ENCODE measurements at places on chromosomes 16 and 17.

DNA sequence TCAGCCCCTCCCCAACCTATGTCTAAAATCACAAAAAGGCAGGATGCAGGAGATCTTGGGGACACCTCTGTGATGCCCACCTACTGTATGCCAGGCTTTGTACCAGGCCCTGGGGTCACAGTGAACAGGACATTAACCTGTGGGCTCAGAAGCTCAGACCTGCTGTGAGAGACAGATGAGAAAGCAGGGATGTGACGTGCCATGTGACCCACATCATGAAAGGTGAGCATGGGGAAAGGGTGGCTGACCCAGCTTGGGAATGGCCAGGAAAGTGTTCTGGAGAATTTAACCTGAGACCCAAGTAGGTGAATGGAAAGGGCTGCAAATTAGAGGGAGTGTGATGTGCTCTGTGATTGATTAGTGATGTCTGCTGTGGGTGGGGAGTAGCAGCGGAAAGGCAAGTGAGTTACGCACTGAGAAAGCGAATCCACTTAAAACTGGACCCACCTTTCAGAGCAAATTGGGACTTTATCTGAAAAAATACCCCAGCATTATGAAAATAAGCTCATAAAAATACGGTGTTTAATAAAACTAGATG is 132.2 kb downstream of the IRF8 start:
- no peak for DNase-seq

DNA sequence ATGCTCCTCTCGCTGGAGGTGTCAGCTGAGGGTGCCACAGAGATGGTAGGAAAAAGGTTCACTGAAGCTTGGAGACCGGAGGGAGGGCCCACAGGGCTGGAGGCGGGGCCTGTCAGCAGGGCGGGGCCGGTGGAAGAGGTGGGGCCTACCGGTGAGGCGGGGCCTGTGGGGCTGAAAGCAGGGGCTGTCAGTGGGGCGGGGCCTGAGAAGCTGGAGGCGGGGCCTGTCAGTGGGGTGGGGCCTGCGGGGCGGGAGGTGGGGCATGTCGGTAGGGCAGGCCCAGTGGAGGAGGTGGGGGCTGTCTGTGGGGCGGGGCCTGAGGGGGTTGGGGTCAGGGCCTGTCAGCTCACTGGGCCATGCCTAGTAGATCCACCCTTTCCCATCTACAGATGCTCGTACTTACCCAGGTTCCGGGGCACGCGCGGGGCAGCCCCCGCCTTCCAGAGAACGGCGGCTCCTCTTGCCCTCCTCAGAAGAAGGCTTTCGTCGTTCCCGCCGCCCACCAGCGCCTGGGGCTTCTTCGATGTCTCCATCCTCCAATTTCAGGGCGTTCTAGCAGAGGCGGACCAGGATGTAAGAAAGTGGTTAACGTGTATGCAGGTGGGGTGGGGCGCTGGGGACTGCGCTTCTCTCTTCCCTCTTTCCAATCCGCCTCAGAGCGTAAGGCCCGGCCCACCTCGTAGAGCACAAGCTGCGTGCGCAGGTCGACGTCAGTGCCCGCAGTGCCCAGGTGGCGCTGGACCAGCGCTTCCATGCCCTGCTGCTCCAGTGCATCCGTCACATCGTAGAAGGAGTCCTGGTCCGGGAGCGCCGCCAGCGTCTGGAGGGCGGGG is 9.8 kb downstream of the TMEM208 start:
- peak; percentile 27 for DNase-seq

DNA sequence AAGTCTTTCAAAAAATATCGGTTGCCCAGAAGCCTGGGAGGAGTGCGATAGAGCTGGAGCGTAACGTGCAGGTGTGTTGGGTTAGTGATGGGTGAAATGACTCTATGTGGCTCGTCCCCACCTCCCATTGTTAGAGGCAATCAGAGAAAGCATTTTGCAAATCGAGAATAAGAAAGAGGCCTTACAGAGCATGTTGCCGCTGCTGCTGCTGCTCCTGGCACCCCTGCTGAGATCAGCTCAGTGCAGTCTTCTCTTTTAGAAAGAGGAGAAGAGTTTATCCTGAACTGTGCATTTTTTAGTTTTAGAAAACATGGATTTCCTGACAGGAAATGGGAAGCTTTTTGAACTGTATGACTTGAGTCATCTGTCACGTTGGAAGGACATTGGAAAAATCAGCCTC is 774.5 kb upstream of the RBFOX1 start:
- no peak for DNase-seq

GRCh38 chr17:17004251-17004996 is 32.5 kb upstream of the TNFRSF13B start:
- DNase-seq = no peak

- DNase-seq = no peak
These were observed 3.8 kb downstream of the TBC1D16 start for GRCh38 chr17:80031691-80032430.
